Ureter (tissue), 1 donor: ENCODE measurements at places on chromosomes 6 and 20. TPM values are rescaled to one million over a fixed set of nuclear protein-coding genes. Genes with fewer than 3 reads are reported as not detected.

GRCh38 chr6:153511896-153512496 is 380.9 kb upstream of the RGS17 start:
- no peak for DNase-seq

DNA sequence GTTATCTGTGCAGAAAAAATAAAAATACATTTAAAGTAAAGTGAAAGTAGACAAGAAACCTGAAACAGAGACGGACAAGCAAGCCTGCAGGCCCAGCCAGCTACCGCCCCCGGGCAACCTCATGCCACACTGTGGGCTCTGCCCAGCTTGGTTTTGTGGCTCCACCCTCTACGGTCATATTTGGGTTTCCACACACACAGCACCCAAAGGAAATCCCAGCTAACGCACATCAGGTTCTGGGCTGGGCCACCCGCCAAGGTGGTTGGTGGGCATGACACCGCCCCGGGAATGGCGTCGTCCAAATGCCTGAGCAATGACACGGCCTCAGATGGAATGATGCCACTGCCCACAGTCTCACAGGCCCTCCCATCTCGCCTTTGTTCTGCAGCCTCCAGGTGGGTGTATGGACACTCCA is 22.9 kb downstream of the FAM110A start:
- peak; percentile 74 for DNase-seq

DNA sequence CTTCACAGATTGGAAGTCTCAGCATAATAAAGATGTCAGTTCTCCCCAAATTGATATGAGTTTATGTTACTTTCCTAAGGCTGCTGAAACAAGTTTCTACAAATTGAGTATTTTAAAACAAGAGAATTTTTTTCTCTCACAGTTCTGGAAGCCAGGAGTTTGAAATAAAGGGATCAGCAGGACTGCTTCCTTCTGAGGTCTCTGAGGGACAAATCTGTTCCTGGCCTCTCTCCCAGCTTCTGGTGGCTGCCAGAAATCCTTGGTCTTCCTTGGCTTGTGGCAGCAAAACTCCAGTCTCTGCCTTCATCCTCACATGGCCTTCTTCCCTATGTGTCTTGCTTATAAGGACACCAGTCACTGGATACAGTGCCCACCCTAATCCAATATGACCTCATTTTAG is 136.1 kb downstream of the TFAP2A start:
- DNase-seq: no peak

DNA sequence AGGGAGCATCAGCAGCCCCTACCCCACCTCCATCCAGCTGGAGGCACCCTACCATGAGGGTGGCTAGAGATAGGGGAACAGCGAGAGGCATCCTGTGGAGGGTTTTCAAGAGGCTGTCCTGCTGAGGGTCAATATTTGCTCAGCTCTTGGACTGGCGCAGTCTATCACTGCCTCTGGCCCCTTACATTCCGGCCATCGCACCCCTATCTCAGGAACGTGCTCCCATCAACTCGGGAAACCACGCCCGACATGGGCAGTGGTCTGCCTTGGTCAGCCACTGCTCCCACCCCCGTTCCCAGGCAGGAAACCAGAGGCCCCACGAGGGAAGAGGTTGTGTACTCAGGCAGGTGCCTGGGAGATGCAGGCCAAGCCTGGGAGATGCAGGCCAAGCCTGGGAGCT is 57.9 kb downstream of the VEGFA start:
- no peak for DNase-seq

DNA sequence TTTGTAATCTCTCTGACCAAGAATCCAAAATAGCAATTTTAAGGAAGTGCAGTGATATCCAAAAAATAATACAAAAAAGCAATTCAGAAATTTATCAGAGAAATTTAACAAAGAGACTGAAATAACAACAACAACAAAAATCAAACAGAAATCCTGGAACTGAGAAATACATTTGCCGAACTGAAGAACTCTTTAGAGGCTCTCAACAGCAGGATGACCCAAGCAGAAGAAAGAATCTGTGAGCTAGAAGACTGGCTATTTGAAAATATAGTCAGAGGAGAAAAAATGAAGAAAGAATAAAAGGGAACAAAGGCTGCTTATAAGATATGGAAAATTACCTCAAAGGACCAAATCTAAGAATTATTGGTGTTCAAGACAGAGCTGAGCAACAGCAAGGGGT is 22.6 kb downstream of the GABRR1 start:
- DNase-seq: no peak

The TRIM31 gene
- 0.78 TPM for total RNA-seq

The BTNL2 gene
- not detected for total RNA-seq
